ENCODE measurements at places on chromosomes 13 and 19.

GRCh38 chr13:98988780-98989179 lies 10.9 kb upstream of the DOCK9 start:
- DNase-seq = no peak

- DNase-seq = no peak
Observed at GRCh38 chr13:44703371-44703770, 127.2 kb upstream of the TSC22D1 start.

DNA sequence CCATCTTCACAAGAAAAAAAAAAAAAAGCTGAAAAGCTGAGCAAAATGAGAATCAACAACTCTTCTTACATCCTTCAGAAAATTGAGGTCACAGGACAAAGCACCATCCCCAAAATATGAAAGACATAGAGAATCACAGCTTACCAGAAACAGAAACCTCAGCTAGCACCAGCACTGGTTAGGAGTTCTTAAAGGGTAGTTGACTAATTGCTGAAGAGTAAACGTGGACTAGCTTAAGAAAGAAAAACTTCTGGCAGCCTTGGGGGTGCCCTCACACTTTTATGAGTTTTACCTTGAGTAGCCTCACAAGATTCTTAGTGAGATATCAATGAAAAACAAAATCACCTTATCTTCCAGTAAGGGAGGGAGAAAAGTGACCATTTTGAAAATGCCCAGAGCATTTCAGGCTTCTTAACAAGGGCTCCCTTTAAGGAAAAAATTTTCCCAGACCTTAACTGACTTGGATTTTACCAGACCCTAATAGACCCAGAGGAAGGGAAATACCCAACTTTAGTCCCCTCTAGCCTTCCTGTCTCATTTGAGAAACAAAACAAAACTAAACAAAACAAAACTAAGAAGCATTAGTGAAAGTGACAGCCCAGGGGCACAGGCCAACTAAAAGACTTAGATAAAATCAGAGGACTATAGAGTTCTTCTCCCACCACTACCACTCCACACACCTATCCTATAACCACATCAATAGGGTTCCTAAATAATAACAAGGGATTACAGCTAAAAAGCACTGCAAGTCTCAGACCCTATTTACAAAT lies 888.6 kb downstream of the DIAPH3 start:
- DNase-seq = no peak

DNA sequence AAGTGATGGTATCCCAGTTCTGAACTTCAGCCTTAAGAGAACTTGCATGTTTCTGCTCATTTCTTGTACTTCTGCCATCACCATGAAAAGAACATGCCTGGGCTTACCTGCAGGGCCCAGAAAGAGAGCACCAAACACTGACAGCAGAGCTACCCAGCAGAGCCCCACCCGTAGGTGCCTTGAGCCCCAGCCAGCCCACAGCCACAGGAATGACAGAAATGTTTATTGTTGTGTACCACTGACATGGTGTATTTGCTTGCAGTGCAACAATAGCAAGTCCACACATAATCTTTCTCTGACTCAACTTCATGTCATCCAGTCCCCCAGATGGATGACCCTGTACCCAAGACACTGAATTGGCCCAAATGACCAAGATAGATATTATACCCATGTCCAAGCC lies 195.2 kb downstream of the TSHZ3 start:
- no peak for DNase-seq

- peak; percentile 33 for DNase-seq
Observed at GRCh38 chr19:14632286-14632685, 42.4 kb downstream of the ADGRE3 start.

- DNase-seq = no peak
Observed at GRCh38 chr13:103487841-103488240, 421.6 kb upstream of the SLC10A2 start.
